Activated CD4-positive, alpha-beta T cell treated with anti-CD3 and anti-CD28 coated beads for 48 hours (primary cell): ENCODE measurements at places on chromosomes 2 and 18.

GRCh38 chr2:232400256-232401015 is 6.2 kb upstream of the ALPG start:
- DNase-seq: no peak

DNA sequence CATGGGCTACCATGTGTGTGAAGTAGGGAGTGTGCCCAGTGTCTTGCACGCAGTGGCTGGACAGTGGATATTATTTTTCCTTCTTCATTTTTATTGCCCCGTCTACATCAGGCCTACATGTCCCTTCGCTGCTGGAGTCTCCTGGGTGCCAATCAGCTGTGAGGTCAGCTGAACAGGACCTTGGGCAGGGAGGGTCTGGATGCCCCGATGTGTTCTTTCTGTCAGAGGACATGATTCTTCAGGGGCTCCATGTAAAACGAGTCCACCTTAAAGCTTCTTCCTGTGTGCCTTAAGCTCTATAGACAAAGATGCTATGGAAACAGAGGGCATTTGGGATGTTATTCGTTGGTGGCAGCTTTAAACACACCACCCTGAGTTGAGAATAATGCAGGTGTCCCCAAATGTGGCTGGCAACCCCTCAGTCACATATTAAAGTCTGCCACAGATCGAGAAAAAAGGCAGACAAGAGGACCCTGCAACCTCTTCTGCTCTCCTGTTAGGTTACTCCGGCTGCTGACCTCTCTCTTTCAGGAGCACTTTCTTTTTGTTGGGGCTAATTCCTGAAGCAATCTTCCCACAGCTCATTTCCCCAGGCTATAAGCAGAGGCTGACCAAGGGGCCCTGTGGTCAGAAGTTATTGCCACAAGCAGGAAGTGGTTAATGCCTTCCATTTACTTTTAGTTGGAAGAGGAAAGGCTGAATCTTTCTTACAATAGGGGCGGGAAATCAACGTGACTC is 20.0 kb downstream of the GREB1 start:
- no peak for DNase-seq

- peak; percentile 43 for DNase-seq
These were observed 17.0 kb upstream of the CRYBA2 start for GRCh38 chr2:219010162-219010756.

DNA sequence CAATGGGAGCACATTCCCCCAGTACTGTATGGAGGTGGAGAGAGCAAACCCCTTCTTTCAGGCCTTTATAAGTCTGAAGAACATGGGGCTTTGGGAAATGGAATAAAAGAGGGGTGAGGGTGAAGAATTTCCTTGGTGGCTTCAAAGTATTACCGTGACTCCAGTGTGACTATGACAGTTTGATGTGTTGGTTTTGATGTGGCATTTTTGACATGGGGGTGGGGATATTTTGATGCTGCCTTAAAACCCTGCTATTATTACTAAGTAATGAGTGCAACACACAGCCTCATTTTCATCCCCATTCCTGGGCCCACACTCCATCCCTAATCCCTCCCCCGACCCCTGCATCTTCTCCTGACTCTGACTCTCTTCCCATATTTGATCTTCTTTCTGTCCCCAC is 23.6 kb downstream of the QPCT start:
- no peak for DNase-seq
